CD4-positive, alpha-beta T cell treated with Interleukin-10 for 1 hour (primary cell): ENCODE measurements at places on chromosomes 12 and 14.

GRCh38 chr14:55142466-55142865, 13.4 kb downstream of the LGALS3 start:
- no peak for DNase-seq

GRCh38 chr14:98634043-98634820, 637.8 kb downstream of the BCL11B start:
- DNase-seq: no peak

DNA sequence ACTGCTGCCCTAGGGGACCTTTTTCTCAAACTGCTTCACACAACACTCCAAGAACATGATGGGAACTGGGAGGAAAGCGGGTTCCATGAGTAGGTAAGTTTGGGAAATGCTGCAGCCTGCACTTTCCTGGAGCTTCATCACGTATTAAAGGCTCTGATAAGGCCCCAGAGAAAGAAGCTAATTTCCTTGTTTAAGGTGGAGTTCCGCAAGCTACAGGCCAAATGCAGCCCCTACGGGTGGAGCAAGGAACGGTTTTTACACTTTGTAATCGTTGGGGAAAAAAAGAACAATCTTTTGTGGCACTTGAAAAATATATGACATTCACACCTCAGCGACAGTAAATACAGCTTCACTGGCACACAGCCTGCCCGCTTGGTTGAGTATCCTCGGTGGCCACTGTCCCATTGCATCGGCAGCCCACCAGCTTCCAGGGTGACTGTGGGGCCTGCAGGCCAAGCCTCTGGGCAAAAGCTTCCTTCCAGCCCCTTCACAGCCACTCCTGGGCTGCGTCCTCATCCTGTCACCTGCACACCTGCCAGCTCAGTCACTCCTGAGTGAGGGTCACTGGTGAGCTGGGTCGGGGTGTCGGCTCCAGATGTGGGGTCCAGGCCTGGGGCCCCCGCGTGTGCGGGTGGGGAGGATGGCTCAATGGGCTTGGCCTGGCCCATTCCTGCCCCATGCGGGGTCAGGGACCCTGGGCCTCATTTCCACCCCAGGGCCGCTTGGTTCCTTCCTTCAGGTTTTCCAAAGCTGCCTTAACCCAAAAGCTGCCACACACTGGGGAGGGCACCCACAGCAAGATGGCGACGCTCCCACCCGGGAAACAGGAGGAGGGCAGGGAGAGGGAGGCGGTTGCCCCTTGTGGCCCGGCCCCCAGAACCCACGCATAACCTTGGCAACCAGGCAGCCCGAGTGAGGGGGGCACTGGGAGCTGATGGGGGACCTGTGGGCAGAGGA, 2.4 kb downstream of the AMN start:
- DNase-seq: no peak

GRCh38 chr12:104510873-104511440, 54.2 kb downstream of the CHST11 start:
- DNase-seq: no peak

DNA sequence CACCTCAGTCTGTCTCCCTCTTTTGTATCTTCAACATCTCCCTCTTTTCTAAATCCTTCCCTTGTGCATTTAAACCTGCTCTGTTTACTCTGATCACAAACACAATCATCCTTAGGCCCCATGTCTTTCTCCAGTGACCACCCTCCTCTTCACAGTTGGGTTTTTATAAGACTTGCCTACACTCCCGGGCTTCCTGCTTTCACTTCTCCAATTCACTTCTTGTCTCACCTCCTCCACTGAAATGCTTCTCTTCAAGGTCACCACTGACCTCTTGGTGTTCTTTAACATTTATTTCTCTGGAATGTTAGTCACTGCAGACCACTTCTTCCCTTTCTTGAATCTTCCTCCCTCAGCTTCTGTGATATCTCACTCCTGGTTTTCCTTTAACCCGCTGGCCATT, 8.7 kb upstream of the SMCO2 start:
- no peak for DNase-seq

GRCh38 chr12:79997096-79997791, 62.3 kb upstream of the PPP1R12A start:
- DNase-seq: no peak

DNA sequence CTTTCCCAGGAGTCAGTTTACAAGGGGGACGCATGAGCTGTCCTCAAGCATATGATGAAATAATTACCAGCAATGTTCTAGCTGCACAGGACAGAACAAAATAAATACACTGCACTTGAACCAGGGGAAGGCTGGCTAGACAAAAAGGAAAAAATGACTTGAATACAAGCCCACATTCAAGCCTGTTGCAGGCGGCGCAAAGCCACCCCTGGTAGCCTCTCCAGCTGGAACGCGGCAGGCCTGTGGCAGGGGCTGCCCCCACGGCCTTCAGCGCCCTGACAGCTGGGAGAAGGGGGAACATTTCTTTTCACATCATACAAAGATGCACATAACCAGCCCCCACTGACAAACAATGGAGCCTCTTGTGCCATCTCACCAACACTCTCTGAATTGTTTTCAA, 57.1 kb downstream of the TRAFD1 start:
- no peak for DNase-seq
